Amygdala (tissue), 56 donors: ENCODE measurements at places on chromosomes 5 and 9.

DNA sequence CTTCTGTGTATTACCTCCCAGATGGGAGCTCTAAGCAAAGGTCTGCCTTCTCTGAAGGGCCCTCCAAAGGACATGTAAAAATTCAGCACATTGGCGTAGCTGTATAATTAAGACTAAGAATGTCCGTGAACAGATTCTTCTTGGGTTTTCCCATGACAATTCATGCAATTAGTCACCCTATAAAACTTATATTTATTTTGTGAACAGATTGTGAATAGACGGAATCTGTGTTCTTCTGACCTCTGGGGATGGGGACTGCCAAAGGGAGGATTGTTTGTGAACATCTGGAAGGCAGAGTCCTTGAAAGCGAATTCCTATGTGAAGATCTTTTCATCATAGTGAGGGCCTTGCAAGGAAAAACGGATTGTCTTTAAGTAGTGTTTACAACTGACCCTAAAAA lies 111.3 kb downstream of the EGFLAM start:
- DNase-seq = no peak

DNA sequence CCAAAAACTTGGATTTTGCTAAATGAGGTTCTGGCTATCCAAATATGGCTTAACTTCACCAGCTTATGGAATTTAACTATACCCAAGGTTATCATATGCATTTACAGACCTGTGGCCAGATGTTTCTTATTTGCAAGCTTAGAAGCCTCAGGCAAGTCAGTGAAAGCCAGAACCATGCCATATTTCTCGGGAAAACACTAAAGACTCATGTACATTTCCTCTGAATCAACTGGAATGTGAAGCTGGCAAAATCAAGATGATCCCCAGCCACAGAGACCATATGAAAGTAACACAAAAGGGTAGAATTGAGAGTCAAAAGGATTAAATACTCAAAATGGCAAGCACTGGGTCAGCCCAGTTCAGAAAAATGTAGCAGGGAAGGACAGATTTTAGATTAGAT lies 76.4 kb upstream of the SLC1A1 start:
- DNase-seq = no peak

GRCh38 chr9:35227284-35227683 lies 65.5 kb downstream of the UNC13B start:
- DNase-seq = no peak

DNA sequence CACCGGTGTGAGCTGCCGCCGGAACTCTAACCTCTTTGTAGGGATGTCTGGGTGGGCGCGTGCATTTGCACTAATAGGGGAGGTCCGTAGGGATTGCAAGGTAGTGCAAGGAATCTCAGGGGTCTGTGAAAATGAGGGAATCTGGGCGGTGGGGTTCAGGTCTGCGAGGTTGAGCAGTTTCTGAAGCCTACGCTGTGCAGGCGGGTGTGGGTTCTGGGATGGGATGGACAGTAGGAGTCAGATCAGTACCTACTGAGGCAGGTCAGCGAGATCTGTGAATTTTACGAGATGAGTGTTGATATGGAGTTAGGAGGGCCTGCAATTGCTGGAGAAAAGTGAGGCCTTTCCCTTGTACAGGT lies 856 bp upstream of the ATOSB start:
- no peak for DNase-seq

DNA sequence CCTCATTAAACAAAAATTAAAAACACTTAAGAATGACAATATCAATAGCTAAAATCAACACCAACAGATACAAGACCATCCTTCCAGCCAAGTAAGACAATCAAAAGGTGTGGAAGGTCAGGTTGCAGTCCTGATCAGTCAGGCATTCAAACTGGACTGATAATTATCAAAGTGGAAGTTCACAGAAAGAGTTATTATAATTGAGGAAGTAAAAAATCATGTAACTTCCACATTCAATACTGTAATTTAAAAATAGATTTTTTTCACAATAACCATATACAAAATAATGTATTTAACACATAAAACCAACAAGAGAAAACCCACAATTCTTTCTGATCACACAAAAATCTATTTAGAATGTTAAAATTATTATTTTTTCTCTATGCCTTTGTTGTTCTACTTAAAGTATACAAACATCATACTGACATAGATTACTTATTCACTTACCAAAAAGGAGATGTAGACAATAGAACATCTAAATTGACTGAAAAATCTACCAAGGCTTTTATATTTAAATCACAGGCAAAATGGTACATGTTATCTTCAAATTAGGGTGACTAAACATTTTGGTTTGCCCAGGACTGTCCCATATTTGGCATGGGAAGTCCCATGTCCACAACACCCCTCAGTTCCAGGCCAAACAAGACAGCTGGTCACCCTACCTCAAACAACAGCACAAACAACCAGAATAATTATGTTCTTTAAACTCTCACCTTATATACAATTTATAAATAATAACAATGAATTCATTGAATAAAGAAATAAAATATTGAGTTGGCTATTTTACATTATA lies 142.5 kb upstream of the SLC24A2 start:
- no peak for DNase-seq

GRCh38 chr5:134411228-134411545 lies 494 bp downstream of the CDKN2AIPNL start:
- no peak for DNase-seq

GRCh38 chr5:180194410-180195345 lies 14.3 kb downstream of the RASGEF1C start:
- DNase-seq = no peak

DNA sequence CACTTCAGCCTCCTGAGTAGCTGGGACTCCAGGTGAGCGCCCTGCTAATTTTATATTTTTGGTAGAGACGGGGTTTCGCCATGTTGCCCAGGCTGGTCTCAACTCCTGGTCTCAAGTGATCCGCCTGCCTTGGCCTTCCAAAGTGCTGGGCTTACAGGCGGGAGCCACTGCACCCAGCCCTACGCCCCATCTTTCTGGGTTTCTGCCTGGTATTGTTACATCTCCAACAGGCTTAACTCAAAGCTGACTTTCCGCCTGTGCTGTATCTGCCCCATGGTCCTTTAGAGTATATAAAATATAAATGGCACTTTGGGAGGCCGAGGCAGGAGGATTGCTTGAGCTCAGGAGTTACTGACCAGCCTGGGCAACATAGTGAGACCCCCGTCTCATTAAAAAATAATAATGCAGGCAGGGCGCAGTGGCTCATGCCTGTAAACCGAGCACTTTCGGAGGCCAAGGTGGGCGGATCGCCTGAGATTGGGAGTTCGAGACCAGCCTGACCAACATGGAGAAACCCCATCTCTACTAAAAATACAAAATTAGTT lies 36.5 kb upstream of the GLDC start:
- no peak for DNase-seq

GRCh38 chr9:95552814-95553546 lies 36.2 kb upstream of the PTCH1 start:
- no peak for DNase-seq

GRCh38 chr9:81490605-81491331 lies 198.6 kb downstream of the TLE1 start:
- DNase-seq = no peak

DNA sequence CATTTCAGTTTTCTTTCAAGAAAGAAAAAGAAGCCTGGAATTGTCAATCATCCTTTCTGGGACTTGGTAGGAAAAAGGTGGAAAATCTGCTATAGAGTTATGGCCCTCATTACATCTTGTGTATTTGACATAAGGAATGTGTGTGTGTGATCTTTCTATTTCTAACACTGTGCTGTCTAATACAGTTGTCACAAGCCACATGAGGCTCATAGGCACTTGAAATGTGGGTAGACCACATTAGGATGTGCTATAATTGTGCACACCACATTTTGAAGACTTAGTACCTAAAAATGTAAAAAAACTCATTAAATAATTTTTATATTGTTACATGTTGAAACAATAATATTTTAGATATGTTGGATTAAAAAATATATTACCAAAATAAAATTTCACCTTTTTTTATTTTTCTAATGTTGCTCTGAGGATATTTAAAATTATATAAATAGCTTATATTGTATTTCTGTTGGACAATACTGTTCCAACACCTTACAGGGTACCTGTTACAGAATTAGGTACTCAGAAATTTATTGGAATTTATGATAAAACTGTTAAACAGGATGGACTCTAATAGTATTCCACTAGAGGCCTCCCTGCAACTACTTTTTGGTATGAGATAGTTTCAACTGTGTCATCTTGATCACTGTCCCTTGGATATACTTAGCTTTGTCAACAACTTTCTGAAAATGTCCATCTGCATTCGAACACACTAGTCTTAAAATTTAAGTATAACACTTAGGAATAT lies 18.4 kb downstream of the MSANTD3 start:
- DNase-seq = no peak

DNA sequence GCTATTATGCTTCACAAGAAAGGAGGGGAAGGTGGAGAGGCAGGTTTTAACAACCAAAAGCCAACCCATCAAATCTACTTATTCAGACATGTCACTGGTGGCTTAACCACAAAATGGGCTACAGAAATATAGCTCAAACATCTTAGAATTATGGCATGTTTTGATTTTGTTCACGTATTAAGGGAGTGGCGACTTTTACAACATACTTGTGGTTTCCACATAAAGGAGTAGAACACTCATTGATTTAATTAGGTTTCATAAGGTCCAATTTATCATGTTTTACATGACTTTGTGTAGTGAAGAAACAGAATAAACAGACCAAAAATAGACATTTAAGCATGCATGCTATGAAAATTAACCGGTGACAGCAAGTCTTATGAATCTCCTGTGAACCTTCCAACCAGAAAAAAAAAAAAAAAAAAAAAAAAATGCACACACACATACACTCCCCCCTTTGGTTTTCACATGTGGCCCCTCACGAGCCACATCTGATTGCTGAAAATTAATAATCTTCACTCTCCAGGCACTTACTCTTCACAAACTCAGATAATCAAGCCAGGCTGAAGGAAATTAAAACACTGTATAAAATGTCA lies 5.4 kb downstream of the ZNF608 start:
- no peak for DNase-seq

DNA sequence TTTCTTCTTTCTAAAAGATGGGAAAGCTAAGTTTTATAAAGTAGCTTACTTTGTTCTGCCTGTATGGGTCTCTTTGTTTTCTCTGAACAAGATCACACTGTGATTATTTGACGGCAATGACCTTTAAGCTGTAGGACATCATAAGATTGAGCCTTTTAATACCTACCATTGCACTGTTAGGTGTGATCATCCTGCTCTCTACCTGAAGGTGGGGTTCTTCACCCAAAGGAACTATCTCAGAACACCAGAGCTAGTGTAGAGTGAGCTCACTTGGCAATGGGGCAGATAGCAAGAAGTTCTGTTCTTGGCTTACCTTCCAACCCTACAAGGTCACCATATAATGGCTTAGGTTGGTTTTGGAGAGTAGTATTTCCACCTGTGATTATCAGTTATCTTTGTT lies 200.2 kb downstream of the SPATA31D1 start:
- DNase-seq = no peak

GRCh38 chr5:13731121-13731628 lies 213.3 kb downstream of the DNAH5 start:
- no peak for DNase-seq

GRCh38 chr5:160675988-160676387 lies 176.0 kb downstream of the ATP10B start:
- no peak for DNase-seq

DNA sequence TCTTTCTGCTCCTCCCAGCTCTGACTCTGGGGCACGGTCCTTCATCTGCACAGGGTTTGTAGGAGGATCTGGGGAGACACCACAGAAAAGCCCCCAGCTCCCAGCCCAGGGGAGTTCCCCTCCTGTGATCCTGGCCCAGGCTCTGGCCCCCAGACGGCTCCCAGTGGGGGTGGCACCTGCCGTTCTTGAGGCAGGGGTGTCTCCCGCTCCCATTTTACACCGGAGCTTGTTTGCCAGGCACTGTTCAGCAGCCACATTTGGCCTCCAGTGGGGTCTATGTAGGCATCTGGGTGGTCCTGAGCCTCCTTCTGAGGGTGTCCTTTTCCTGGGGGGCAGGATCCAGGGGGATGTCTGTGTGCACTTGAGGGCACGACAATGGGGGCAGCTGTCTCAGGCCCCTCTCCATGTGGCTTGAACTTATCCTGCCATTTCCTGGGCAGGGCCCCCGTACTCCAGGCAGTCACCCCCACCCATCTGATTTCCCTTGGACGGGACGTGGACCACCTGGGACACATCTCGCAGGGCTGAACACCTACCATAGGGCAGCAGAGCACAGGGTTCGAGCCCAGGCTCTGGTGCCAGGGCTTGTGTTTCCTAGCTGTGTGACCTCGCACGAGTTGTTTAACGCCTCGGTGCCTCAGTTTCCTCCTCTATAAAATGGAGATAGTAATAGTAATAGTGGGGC lies 275.0 kb upstream of the MVB12B start:
- DNase-seq = no peak

- no peak for DNase-seq
These were observed 474.7 kb downstream of the PDE4D start for GRCh38 chr5:59418808-59419207.

GRCh38 chr5:80083101-80083890 lies 48.1 kb downstream of the THBS4 start:
- no peak for DNase-seq

GRCh38 chr5:10329446-10329819 lies 21.7 kb upstream of the CMBL start:
- DNase-seq = no peak

GRCh38 chr5:1241509-1242080 lies 16.4 kb downstream of the SLC6A18 start:
- DNase-seq = no peak

- no peak for DNase-seq
These were observed 275.5 kb downstream of the GLIS3 start for GRCh38 chr9:4024281-4024777.

DNA sequence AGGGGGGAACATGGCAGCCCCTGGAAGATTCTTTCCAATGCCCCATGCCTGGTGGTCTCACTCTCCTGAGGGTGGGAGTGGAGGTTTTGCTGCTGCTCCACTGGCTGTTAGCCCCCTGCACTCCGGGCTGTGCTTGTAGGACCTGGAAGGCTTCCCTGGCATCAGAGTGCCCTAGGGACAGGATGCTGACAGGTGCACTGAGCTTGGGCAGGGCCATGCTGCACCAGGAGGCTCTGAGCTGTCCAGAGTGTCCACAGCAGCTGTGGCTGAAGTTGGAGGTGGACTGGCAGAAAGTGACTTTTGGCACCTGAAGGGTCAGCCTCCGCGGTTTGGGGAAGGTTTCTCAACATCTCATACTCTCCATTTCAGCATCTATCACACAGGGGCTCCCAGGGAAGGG lies 249.1 kb downstream of the GADD45G start:
- DNase-seq = no peak

DNA sequence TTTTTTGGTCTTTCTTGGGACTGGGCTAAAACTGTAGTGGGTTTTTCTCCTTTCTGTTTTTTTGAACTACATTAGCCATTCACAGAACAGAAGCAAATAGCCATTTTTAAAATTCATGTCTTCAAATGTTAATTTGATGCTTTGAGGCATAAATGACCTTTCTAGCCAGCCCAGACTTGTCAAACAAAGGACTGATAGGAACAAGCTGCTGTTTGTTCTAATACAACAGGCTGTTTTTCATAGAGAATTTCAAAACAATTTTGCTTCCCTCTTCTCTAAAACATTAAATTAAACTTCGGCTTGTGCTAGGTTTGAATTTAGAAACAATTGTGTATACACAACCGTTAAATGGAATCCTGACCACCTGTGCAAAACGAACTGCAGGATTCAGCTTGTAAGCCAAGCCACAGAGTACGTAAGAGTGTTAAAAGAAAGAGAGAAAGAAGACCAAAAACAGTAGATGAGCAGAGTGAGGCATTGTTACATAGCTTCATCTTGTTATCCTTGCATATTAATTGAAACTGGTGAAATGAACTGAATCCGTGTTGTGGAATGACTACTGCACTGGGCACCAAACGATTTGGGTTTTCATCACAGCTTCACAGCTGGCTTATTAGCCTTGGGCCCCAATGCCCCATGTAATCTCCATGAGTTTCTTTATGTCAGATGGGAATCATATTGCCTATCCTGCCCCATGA lies 100.0 kb downstream of the ZSWIM6 start:
- no peak for DNase-seq
